ENCODE measurements at places on chromosomes 11 and 22. TPM values are rescaled to one million over a fixed set of nuclear protein-coding genes. Genes with fewer than 3 reads are reported as not detected.

Gene OR5B21
- total RNA-seq, result not detected

Gene FIBIN
- total RNA-seq, result 0.02 TPM

Gene CBLIF
- total RNA-seq, result not detected

Gene TRIM29
- total RNA-seq, result 20.8 TPM

Gene OR8G5
- not detected for total RNA-seq

Gene GGTLC2
- not detected for total RNA-seq

Gene NUP160
- 28.1 TPM for total RNA-seq

All from A549 treated with AZD2906 at 1 μM for 4 hours (cell line).